ENCODE measurements at places on chromosomes 2 and 18.
A peak's percentile ranks its signal among the peaks of the same experiment; 100 is the strongest.

GRCh38 chr2:193847130-193847529, 1652.4 kb upstream of the TMEFF2 start:
- peak; percentile 78 for DNase-seq

- no peak for DNase-seq
These were observed 242.1 kb downstream of the SEPTIN10 start for GRCh38 chr2:109371481-109372170.

- DNase-seq, result no peak
These were observed 29.0 kb upstream of the GIGYF2 start for GRCh38 chr2:232667989-232668583.

- no peak for DNase-seq
These were observed 421.1 kb upstream of the CELF4 start for GRCh38 chr18:37986665-37987064.

- DNase-seq, result no peak
These were observed 14.2 kb downstream of the INO80D start for GRCh38 chr2:206071807-206072206.

GRCh38 chr2:47206181-47206580, 51.1 kb upstream of the STPG4 start:
- DNase-seq, result no peak

DNA sequence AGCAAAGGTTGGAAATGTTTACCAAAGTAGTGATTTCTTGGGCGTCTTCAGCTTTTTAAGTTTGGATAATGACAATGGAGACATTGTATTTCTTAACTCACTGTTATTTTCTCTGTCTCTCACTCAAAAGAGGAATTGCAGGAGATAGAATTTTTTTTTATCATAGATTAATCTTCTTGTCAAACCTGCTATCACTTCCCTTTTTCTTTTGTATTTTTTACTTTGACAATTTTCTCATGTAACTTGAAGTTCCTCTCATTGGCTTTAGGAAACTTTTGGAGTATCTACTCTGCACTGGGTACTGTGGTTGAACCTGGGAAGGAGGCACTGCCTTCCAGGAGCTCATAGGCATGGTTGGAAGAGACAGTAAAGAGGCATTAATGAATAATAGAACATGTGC, 489.1 kb downstream of the CNTNAP5 start:
- no peak for DNase-seq

- DNase-seq, result no peak
These were observed 191.6 kb downstream of the BABAM2 start for GRCh38 chr2:28082131-28082530.

DNA sequence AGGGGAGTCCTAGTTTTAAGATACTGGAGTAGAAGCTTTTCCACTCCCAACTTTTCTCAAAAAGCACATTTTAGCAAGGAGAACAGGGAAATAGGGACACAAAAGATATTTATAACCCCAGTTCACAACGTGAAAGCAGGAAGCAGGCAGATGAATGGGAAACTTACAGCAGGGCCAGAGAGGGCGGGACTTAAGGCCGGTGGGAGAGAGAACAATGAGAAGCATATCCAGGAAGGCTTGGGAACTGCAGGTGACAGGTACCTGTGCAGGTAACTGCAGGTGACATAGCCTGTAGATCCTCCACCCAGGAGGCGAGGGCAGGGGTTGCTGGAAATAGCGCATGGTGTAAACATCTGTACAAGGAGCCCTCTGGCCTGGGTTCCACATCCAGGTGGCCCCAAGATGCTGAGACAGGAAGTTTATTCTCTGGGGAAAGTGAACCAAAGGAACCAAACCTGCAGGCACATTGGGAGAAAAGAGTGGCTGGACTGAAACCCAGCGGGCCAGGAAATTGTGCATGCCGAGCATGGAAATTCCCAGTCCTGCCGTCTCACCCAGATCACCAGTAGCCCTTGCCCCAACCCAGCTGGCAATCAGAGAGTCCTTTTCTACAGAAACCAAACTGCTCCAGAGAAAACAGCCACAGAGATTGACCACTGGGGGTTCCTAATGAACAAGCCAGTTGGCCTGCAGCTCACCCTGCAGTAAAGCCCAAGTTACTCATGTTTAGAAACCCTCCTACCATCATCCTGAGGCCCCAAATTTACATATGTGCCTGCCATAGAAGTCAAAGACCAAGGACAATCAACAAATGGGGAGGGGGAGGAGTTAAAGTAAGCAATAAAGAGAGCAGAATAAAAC, 24.3 kb upstream of the COL6A3 start:
- DNase-seq, result peak; percentile 54

- no peak for DNase-seq
These were observed 132.1 kb downstream of the CTIF start for GRCh38 chr18:48670751-48671560.

GRCh38 chr2:55120634-55121359, 70.5 kb upstream of the RTN4 start:
- no peak for DNase-seq

DNA sequence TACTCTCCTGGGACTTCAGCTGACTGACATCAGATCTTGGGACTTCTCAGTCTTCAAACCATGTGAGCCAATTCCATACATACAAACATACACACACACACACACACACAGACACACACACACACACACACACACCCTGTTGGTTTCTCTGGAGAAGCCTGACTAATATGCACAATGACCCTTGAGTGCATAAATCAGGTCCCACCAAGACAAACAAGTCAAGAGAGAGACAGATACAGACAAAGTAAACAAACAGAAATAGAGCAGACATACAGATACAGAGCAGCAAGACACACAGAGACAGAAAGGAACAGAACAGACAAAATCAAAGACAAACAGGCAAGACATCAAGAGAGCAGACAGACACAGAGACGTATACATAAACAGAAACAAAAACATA, 43.8 kb upstream of the DDX18 start:
- no peak for DNase-seq

GRCh38 chr2:203973676-203974075, 37.1 kb downstream of the ICOS start:
- no peak for DNase-seq
